ENCODE measurements at places on chromosomes 12 and 14. TPM values are rescaled to one million over a fixed set of nuclear protein-coding genes. Genes with fewer than 3 reads are reported as not detected.

DNA sequence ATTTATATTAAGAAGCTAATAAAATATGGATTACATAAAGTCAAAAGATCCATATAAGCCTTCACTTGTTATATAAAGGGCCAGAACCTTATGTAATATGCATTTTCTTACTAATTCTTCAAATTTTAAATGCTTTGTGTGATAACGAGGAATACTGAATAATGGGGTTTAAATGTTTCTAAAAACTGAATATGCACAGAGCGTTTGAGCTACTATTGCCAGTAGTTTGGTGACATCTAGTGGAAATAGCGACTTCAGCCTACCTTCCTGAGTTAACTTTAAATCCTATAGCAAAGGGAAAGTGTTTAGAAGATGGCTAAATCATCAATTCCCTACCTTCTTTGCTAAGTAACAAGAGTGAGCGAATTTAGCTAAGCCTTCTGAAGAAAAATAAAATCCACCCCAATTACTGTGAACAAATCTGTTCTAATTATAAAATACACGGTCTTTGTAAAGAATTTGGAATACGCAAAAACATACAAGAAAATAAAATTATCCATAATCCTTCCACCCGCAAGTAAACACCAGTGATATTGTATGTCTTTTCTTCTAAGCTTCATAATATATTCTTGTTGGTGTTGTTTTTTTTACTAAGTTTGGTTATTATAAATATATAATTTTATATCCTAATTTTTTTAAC lies 115.5 kb upstream of the G2E3 start:
- DNase-seq, result no peak

- DNase-seq, result no peak
These were observed 23.3 kb downstream of the DYRK2 start for GRCh38 chr12:67671892-67672291.

GRCh38 chr14:48665077-48665784 lies 920.9 kb downstream of the RPS29 start:
- no peak for DNase-seq

DNA sequence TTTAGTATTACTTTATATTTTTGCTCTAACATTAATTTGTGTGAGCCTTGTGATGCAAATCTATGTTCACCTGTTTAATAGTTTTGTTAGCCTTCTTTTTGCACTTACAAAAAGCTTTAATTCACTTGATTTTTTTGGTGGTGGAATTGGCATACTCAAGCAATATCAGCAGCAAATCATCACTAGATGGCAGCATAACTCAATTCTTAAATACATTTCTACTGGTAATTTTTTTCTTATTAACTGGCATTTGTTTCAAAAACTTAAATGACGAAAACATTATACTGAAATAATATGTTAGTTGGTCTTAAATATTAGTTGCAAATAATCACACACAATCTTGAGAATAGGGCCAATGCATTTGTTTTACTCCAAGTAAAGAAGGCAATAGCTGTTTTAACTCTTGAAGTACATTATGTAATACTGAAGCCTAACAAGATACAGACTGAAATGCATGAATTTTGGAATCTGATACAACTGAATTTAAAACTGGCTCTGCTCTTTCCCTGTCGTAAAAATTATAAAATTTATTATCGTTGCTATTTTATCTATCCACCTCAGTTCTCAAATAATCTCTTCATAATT lies 151.5 kb downstream of the ATXN7L3B start:
- no peak for DNase-seq

GRCh38 chr12:92544322-92544721 lies 158.5 kb upstream of the PLEKHG7 start:
- no peak for DNase-seq

- no peak for DNase-seq
These were observed 14.1 kb downstream of the IFT43 start for GRCh38 chr14:75999511-76000190.

GRCh38 chr14:66072190-66073084 lies 413.7 kb upstream of the CCDC196 start:
- no peak for DNase-seq

- no peak for DNase-seq
These were observed 124.2 kb upstream of the MIS18BP1 start for GRCh38 chr14:45377166-45377565.

- DNase-seq, result no peak
These were observed 168.1 kb upstream of the PRICKLE1 start for GRCh38 chr12:42757624-42758119.

GRCh38 chr12:11651785-11652184 lies 2.3 kb downstream of the ETV6 start:
- no peak for DNase-seq

GRCh38 chr14:68607867-68608573 lies 184.8 kb downstream of the ZFP36L1 start:
- no peak for DNase-seq

DNA sequence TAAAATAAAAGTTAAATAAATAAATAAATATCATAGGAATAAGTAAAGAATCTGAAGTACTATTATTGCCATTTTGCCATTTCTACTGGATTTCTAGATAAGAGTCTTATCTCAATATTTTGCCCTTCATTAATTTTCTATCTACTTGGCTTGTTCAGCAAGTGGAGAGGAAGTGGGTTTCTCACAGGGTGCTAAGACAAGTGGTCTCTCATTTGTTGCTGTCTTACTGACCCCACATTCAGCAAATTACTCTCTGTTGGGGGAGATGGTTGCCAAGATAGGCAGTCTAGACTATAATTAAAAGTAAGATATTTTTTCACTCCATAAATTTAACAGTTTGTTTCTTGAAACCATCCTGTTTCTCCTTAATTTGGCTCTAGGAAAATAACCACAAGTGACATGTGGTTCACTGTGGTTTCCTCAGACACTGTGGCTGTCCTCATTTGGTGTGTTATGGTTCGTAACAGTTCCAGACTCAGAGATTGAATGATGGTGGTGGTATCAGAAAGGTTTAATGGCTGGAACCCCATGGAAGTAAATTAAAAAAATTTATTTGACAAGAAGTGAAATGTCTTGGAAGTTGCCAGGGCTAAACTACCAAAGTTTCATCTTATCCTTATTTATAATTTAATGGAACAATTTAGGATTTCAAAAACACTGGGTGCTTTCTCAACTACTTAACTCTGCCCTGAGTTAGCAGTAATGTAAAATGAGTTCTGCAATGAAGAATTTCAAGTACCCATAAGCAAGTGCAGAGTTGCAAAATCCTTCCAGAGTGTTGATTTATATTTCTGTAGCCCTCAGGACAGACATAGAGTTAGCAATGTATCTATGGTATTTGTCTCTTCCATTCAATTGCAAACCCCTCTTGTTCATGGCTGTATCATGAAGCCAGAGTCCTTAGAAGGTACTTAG lies 214.8 kb downstream of the MSRB3 start:
- DNase-seq, result no peak

- DNase-seq, result no peak
These were observed 365 bp upstream of the ABHD4 start for GRCh38 chr14:22597771-22598098.

- DNase-seq, result no peak
These were observed 405.8 kb downstream of the MED13L start for GRCh38 chr12:115871714-115872113.

DNA sequence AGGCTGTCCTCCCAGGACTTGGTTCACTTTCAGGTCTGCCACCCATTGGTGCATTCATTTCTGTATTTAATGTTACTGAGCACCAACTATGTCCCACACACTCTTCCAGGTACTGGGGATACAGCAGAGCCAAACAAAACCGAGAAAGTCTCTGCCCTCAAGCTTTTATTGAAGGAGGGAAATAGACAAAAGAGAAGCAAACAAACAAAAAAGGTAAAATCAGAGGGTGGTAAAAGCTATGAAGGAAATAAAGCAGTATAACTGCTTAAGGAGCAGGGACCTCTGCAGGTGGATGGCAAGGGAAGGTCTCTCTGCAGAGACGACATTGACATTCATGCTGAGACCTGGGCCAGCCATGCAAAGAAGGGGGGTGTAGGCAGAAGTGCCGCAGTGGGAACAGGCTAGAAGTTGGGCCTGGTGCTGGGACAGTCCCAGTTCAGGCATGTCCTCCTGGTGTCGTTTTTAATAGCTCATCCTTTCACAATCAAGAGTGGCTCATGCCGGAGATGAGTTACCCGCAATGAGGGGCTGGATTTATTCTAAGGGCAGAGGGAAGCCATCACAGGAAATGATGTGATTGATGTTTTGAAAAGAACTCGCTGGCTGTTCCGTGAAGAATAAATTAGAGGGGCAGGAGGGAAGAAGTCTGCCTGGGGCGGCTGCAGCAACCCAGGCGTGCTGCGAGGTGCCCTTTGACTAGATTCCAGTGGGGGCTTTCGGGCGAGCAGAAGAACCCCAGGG lies 72.8 kb downstream of the IRF2BPL start:
- no peak for DNase-seq

DNA sequence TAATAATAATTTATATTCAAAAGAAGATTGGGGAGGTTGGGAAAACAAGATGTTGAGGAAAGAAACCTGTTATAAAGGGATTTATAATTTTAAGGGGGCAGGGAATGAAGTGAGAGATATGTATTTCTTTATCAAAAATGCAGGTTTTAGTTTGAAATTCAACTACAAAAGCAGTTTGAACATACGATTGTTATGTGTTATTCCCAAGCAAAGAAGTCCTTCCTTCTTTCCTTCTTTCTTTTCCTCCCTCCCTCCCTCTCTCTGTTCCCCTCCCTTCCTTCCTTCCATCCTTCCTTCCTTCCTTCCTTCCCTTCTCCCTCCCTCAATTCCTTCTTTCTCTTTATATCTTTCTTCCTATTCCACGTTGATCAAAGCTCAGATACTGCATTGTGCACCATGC lies 173.3 kb downstream of the NOVA1 start:
- DNase-seq, result no peak

GRCh38 chr12:638953-639557 lies 24.2 kb downstream of the NINJ2 start:
- DNase-seq, result no peak

DNA sequence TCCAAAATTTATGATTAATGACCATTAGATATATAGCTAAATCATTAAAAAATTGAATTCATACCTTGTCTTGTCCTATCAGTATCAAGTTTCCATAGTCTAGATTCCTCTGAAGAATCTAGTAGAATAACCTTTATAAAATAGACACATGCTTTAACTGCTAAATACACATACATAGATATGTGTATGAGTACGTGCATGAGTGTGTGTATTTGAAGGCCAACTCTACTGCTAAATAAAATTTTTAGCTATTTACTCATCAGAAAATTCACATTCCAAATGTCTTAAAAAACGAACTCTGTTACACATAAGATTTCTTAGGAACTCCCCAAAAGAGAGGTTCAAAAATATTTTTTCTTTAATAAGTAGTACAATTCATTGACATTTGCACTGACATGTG lies 233.0 kb downstream of the SSPN start:
- DNase-seq, result no peak

GRCh38 chr12:6914246-6914946 lies at the start of gene ENO2:
Gene ENO2, plus strand, starts transcription at chr12:6914580. Its CDS starts 1,253 bp downstream, at chr12:6915833.
- peak; percentile 82 for DNase-seq

GRCh38 chr14:105929327-105930081 lies 403.1 kb downstream of the TMEM121 start:
- peak; percentile 25 for DNase-seq

- DNase-seq, result no peak
These were observed 105.4 kb downstream of the FUT8 start for GRCh38 chr14:65517635-65518542.

DNA sequence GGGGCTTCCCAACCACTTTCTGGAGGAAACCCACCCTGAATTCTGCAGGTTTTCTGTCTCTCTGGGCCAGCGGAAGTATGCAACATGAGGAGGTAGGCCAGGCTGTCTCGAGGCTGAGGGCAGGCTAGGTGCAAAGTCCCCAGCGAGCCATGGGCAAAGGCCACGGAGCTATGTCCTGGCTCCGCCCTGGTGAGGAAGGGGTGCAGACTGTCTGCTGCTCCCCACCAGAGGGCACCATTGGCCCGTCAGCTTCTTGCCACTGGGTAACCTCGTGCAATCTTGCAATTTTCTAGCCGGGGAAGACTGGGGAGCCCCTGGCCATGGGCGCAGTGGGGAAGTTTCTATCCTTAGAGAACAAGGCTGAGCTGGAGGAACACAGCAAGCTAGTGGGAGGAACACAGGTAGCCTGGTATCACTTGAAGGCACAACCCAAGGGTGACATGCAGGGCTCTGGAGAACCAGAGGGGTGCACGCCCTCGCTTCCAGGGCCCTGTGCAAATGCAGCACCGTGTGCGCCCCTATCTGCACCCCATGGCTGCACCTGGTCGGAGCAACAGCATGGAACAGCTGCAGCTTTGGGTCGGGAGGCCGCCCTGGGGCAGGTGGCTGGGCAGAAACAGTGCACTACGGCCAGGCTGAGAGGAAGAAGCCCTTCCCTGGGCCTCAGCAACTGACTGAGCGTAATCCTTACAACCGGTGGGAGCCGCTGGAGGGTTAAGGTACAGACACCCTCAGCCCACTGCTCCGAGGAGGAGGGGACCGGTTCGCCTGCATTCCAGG lies 27.6 kb upstream of the RPLP0 start:
- peak; percentile 88 for DNase-seq

DNA sequence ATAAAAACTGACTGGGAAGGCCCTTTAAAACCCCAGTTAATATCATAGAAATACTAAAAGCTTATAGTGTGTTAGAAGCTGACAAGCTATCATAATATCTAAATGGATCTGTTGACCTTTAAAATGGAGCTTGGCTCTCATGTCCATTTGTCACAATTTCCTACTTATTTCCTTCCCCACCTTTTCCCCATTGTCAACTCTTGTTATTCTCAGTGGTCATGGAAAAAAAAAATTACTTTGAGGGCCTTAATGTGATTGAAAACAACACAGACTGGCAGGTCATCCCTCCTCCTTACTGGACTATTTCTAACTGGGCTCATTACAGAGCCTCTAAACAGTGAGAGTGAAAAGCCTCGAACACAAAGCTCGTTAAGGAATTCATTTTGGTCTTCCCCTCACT lies 13.7 kb upstream of the WNK1 start:
- no peak for DNase-seq

DNA sequence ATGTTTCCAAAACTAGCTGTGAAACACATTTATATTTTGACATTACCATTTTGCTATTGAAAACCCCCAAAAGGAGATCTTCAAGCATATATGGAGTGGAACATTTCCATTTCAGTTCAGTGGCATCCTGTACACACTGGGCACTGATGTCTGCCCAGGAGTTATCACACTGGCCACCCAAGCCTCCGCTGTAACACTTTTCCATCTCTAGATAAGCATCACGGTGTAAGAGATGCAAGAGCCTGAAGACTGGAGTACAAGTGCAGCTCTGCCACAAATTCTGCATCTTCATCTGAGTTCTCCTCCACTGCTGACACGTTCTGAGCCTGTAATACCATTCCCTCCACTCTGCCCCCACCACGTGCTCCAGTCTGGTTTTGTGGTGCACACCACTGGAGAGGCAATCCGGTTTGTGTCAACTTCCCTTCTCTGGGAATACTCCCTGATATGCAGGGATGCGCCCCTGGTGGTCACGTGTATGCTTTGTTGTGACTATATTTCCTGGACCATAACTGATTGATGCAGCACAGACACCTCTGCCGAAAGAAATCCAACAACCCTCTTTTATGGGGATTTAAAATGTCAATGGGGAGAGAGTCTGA lies 12.7 kb downstream of the SPTLC2 start:
- DNase-seq, result no peak

- DNase-seq, result no peak
These were observed 8.8 kb downstream of the USP15 start for GRCh38 chr12:62268956-62269355.

The TEX22 gene
- 3.8 TPM for total RNA-seq

The TMTC2 gene
- 31.4 TPM for total RNA-seq

The POTEM gene
- total RNA-seq, result not detected

The OAS2 gene
- total RNA-seq, result 96.4 TPM

The ASCL1 gene
- 0.15 TPM for total RNA-seq

The CYP46A1 gene
- 0.62 TPM for total RNA-seq

The GMFB gene
- 41.4 TPM for total RNA-seq

The ANO2 gene
- total RNA-seq, result 22.2 TPM

The GLT8D2 gene
- 10.5 TPM for total RNA-seq

The FCF1 gene
- total RNA-seq, result 48.6 TPM

All from lower lobe of right lung (tissue), 2 donors.